ENCODE measurements at places on chromosomes 5 and 9.

DNA sequence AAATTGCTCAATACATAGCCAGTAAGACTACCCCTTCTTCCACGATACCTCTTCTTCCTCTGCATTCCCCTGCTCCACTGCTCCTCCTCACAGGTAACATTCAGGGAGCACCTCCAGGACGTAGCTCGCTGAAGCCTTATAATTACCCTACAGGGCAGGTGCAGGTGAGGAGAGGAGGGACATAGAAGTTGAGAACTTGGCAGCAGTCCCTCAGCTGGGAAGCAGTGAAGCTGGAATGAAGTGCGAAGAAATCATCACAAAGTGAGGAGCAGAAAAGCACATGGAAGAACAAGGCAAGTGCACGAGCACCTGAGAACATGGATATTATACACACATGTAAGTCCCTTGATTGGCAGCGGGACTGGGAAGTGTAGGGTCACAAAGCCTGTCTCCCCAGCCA lies 118.2 kb downstream of the HSD17B3 start:
- DNase-seq, result peak; percentile 22

GRCh38 chr9:133713150-133713959 lies 24.8 kb downstream of the SARDH start:
- DNase-seq, result no peak

DNA sequence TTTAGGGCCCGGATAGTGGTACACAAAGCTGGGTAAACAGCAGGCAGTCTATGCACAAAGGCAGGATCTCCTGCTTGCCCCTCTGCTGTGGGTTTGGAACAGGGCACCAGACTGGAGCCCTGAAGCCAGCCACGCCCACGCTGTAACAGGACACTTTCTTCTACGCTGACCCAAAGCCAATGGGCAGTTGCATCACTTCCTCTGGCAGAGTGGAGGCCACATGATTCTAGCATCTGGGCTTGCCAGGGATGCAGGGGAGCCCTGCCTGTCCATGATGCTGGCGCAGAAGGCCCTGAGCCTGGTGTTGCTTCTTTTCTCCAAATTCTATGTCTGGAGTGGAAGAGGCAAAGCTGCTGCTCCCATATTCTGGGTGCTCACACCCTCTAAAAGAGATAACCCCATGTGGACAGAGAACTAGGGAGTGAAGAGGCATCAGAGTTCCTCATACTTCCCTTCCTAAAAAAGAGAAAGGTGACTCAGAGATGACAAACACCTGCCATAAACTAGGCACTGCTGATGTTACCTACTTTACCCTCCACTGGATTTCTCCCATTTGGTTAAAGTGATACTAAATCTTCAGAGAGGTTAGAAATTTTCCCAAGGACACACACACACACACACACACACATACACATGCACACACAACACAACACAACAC lies 260.3 kb upstream of the KLF4 start:
- DNase-seq, result peak; percentile 46

DNA sequence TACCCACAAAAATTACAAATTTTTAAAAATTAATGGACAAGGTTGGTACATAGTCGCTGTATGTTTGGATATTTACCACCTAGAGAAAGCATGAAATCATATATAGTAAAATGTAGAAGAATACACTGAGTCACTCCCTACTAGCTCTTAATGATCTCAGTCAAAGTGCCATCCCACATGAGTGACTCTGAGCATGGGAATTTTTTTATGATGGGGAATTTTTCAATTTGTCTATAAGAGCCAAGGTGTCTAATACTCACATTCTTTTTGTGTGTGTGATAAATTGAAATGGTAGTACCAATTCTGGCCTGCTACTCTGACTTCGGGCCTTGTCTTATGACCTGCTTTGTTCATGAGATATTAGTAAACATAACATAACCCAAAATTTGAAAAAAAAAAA lies 483.2 kb downstream of the CDH10 start:
- no peak for DNase-seq

GRCh38 chr5:31530541-31531265 lies 1.2 kb downstream of the DROSHA start:
- no peak for DNase-seq

DNA sequence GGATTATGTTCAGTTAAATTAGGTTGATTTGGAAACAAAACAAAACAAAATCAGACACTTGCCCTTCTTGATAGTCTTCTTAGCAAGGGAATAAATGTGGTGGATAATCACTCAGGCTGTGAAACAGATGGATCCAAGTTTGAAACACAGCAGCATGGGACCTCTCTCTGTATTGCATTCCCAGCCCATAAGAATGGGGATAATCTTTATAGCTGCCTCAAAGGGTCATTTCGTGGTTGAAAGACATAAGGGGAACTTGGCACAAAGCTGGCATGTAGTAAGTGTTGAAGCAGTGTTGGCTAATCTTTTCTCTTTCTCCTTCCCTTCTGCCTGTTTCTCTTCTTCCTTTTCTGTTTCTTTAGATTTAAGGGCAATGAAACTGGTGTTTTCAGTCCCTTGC lies 333.9 kb upstream of the TLE4 start:
- DNase-seq, result no peak
